AG04450 (cell line): ENCODE measurements at places on chromosomes 12 and 14. TPM values are rescaled to one million over a fixed set of nuclear protein-coding genes. Genes with fewer than 3 reads are reported as not detected.

Gene ANKS1B
- 0.17 and 0.22 TPM in 2 replicates for polyA plus RNA-seq

Gene GYS2
- polyA plus RNA-seq: not detected in 2 replicates

Gene KRT2
- polyA plus RNA-seq: not detected in 2 replicates

Gene C12orf56
- 0.22 and 0.29 TPM in 2 replicates for polyA plus RNA-seq

Gene PTPRR
- polyA plus RNA-seq: 0.07 TPM in 1 of 2 replicates, not detected in the other

Gene HCAR3
- polyA plus RNA-seq: not detected in 2 replicates

Gene BCL11B
- not detected in 2 replicates for polyA plus RNA-seq

Gene EGLN3
- polyA plus RNA-seq: 0.04 TPM in 1 of 2 replicates, not detected in the other

Gene B4GALNT3
- polyA plus RNA-seq: not detected in 2 replicates

Gene CDCA3
- 11.6 and 12.5 TPM in 2 replicates for polyA plus RNA-seq

Gene PPP1R36
- polyA plus RNA-seq: 0.31 and 0.38 TPM in 2 replicates

Gene OVCH1
- polyA plus RNA-seq: 0.22 and 0.26 TPM in 2 replicates

Gene ACRBP
- polyA plus RNA-seq: 0.41 and 0.64 TPM in 2 replicates

Gene ZDHHC22
- not detected in 2 replicates for polyA plus RNA-seq

DNA sequence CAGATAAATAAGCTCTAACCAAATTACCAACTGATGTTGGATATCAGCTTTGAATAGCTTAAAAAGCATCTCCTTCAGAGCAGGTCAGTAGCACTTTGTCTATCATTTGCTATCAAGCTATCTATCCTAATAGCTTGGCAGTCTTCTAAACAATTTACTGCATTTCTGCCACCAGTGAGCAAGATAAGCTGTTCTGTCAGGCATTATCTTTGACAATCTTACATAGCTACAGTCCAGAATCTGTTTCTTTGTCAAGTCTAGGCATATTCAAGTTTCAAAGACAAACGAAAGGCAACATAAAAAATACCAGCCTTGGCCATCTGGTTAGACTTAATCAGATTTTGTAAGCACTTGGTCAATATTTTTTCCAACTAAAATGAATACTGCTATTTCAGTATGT, 5.6 kb downstream of the ARMH4 start:
- no peak for DNase-seq

- no peak for DNase-seq
These were observed 18.6 kb downstream of the TSPAN8 start for GRCh38 chr12:71139153-71139735.

GRCh38 chr14:32224737-32225377, 21.8 kb upstream of the RNU6-8 start:
- no peak for DNase-seq

GRCh38 chr12:57781801-57782200, 786 bp upstream of the TSFM start:
- no peak for DNase-seq

- no peak for DNase-seq
These were observed 29.4 kb downstream of the MAX start for GRCh38 chr14:65072937-65073336.

DNA sequence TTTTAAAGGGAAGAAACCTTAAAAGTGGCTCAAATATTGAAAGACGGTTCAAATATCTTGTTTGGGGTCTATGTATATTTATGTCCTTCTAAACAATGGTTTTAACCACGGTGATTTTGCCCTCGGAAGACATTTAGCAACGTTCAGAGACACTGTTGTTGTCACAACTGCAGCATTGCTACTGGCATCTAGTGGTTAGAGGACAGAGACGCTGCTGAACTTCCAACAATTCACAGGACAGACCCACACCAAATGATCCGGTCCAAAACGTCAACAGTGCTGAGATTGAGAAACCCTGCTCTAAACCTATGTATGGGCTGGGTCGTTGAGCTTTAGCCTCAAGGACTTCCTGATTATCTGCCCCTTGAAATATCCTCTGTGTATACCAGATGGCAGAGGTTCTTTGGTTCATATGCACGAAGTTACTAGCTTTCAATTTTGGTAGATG, 1.7 kb downstream of the ANGEL1 start:
- no peak for DNase-seq

GRCh38 chr12:111261911-111262676, 106.8 kb downstream of the PHETA1 start:
- no peak for DNase-seq

- no peak for DNase-seq
These were observed 782.5 kb downstream of the TMEM121 start for GRCh38 chr14:106308839-106309389.

DNA sequence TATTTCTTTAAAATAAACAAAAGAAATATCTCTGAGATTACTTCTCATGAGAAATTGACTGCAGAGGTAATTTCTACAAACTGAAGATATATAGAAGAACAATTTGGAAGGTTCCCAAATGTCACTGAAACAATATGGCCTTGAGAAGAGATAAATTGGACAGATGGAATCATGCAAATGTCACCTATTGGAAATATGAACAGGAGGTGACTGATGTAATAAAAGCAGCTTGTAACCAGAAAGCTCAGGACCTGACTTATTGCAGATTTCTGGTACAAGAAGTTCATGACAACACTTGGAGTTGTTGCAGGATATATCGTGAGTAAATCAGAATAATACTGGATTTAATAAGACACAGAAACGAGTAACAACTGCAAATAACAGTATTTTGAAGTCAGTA, 93.3 kb upstream of the TRHDE start:
- DNase-seq: no peak

GRCh38 chr12:12466157-12466556, 96.5 kb downstream of the DUSP16 start:
- no peak for DNase-seq

GRCh38 chr12:27689558-27690180, 6.6 kb upstream of the REP15 start:
- DNase-seq: no peak

- DNase-seq: no peak
These were observed 462.3 kb upstream of the LRFN5 start for GRCh38 chr14:41144370-41144769.

DNA sequence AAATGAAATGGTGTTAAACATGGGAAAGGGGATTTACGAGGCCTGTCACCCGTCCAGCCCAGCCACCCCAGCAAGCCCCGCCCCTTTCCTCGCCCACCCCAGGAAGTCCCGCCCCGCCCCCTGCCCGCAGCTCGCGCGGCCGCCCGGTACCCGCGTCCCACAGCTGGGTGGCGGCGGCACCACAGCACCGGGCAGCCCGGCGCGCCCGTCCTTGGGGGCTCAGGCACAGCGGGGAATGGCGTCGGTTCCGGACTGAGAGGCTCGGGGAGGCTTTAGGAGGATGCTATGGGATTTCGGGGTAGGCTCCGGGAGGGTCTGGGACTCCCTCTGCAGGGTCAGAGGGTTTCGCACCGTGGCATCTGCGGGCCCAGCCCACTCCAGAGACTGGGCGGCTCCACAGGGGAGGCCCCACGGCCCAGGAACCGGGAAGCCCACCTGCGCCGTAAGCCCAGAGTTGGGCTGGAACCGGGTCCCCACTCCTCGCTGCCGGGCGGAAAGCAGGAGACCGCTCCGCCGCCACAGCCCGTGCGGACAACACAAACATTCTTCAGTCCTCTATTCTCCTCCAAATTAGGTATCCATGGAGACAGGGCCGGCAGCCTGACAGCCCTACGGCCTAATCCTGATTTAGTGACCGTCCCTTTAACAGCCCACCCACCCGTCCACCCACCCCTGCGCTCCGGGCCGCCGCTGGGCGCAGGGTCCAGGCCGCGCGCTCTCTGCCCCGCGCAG, 1.4 kb downstream of the FIGNL2 start:
- DNase-seq: no peak

- DNase-seq: peak; percentile 80
These were observed 995 bp upstream of the HSP90B1 start for GRCh38 chr12:103929046-103929783.

GRCh38 chr14:64942531-64943111, at the start of gene GPX2:
GPX2 (minus strand) TSS chr14:64942745; CDS start chr14:64942726, 19 bp downstream.
- DNase-seq: no peak

DNA sequence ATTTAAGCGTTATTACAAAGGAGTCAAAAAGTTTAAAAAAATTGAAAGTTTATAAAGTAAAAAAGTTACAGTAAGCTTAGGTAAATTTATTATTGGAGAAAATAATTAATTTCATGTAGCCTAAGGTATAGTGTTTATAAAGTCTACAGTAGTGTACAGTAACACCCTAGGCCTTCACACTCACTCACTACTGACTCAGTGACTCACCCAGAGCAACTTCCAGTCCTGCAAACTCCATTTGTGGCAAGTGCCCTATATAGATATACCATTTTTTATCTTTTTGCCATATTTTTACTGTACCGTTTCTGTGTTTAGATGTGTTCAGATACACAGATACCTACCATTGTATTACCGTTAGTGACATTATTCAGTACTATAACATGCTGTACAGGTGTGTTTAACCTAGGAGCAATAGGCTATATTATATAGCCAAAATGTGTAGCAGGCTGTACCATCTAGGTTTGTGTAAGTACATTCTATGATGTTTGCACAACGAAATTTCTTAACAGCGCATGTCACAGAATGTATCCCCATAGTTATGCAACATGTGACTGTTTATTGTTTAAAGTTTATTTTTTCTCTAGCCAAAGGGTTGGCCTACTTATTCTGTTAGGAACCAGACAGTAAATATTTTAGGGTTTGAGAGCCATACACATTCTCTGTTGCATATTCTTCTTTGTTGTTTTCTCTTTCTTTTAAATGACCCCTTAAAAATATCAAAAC, 155.5 kb downstream of the PCNX1 start:
- no peak for DNase-seq

- DNase-seq: no peak
These were observed 1278.4 kb upstream of the FLRT2 start for GRCh38 chr14:84251411-84252115.

GRCh38 chr12:106883426-106883825, 72.3 kb upstream of the TMEM263 start:
- DNase-seq: no peak

GRCh38 chr12:104305349-104305748, 1.8 kb downstream of the EID3 start:
- no peak for DNase-seq

DNA sequence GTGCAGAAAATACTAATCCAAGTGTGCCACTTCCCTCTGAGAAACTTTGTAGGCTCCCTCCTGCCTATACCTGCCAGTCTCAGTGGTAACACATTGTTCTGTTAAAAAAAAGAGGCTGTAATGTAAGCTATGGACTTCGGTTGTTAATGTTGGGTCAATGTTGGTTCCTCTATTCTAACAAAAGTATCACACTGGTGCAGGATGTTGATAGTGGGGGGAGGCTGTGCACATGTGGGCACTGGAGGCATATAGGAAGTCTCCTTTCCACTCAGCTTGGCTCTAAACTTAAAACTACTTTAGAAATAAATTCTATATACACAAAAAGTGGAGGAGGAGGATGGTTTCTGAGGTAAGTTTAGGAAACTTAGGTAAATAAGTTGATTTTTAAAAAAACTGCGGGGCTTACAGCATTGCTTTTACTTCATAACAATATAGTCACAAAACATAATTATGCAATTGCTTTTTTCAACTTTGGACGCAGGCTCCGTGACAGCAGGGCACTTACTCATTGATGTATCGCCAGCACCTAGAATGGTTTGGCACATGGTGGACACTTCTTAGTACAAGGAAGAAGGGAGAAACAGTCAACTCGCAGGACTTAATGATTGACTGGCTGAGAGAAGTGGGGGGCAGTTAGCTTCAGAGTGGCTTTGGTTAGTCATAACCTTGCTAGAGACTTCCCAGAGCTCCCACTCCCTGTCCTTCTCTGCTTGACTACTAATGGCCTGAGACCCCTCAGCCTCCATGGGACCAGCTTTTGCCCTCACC, 7.9 kb upstream of the NYNRIN start:
- no peak for DNase-seq

- no peak for DNase-seq
These were observed 150.6 kb downstream of the NTF3 start for GRCh38 chr12:5582541-5582940.

DNA sequence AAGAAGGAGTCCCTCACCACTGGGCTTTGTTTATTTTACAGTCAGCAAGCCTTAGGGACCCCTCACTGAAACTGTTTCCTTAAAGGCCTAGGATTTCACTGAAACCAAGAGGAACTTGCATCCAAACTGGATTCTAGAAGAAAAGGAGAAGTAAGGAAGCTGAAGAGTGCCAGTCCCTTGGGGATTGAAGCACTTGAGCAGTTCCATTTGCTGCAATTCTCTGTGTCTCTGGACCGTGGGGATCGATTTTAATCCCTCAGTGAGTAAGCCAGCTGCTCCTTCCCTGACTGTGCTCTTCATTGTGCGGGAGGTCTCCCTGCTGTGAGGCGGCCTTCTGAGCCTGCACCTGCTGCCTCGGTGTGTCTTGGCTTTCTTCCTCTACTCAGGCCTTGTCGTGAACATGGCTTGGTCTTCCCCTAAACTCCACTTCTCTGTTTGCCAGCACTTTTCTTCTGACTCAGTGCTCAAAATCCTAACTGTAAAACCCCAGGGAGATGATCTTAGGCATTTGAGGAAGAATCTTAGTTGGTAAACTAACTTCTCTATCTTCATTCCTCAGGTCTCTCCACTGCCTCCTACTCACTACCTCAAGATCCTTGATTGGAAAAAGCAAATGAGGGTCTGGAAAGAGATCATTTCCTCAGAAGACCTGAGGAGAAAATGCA, 132.6 kb downstream of the SLC38A6 start:
- no peak for DNase-seq

- no peak for DNase-seq
These were observed 17.3 kb upstream of the PPFIBP1 start for GRCh38 chr12:27506645-27507189.

- DNase-seq: peak; percentile 7
These were observed 27.3 kb upstream of the CHPT1 start for GRCh38 chr12:101670007-101670671.

GRCh38 chr12:4460761-4461160, 15.1 kb upstream of the FGF6 start:
- no peak for DNase-seq

- DNase-seq: no peak
These were observed 58.0 kb downstream of the CDC42BPB start for GRCh38 chr14:102999227-102999895.
